NCI-H1092 (cell line): ENCODE measurements at places on chromosomes 7 and 10.
A peak's percentile ranks its signal among the peaks of the same experiment; 100 is the strongest.

GRCh38 chr10:128306966-128307365, 180.7 kb upstream of the MKI67 start:
- no peak for DNase-seq

- peak; percentile 65 for DNase-seq
Observed at GRCh38 chr10:86545101-86545500, 23.5 kb upstream of the WAPL start.

GRCh38 chr7:51279391-51280023, 37.1 kb downstream of the COBL start:
- DNase-seq, result no peak

GRCh38 chr7:1220977-1221745, 11.5 kb upstream of the UNCX start:
- no peak for DNase-seq

- no peak for DNase-seq
Observed at GRCh38 chr7:77282897-77283296, 83.3 kb upstream of the FGL2 start.

DNA sequence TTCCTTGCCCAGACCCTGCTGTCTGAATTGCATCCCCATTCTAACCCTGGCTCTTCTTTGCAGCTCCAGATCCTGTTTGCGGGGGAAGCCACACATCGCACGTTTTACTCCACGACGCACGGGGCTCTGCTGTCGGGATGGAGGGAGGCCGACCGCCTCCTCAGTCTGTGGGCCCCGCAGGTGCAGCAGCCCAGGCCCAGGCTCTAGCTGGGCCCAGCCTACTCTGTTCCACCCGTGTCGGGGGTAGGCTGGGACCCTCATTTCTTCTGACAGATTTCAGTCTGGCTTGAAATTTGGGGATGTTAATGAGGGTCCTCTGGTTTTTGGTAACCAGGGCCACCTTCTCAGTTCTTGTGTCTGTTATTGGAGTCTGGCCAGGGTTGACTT, 2.7 kb upstream of the MTG1 start:
- no peak for DNase-seq

GRCh38 chr10:25288181-25288580, 113.4 kb downstream of the GPR158 start:
- no peak for DNase-seq

DNA sequence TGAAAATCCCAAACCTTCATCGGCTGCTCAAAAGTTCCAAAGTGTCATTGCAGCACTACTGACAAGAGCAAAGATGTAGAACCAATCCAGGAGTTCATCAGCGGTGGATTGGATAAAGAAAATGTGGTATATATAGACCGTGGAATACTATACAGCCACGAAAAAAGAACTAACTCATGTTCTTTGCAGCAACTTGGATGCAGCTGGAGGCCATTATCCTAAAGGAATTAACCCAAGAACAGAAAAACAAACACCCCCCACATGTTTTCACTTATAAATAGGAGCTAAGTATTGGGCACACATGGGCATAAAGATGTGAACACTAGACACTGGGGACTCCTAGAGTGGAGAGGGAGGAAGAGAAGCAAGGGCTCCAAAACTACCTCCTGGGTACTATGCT, 31.6 kb downstream of the PHYH start:
- DNase-seq, result no peak

DNA sequence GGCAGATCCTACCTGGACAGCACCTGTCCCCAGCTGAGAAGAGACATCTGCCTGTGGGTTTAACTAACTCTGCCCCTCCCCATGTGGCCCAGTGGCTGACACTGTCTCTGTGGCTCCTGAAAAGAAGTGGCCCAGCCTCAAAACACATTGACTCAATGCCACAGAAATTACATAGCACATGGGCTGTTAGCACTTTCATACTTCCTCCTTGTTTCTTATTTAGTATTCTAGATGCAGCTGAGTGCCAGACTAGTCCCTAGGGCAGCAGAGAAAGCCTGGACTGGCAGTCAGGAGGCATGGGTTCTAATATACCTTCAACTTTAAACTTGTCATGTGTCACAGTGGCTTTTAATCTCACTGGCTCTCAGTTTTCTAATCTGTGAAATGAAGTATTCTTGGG, 171.0 kb downstream of the TRIL start:
- DNase-seq, result no peak

GRCh38 chr7:105250706-105251105, 138.0 kb downstream of the SRPK2 start:
- no peak for DNase-seq

DNA sequence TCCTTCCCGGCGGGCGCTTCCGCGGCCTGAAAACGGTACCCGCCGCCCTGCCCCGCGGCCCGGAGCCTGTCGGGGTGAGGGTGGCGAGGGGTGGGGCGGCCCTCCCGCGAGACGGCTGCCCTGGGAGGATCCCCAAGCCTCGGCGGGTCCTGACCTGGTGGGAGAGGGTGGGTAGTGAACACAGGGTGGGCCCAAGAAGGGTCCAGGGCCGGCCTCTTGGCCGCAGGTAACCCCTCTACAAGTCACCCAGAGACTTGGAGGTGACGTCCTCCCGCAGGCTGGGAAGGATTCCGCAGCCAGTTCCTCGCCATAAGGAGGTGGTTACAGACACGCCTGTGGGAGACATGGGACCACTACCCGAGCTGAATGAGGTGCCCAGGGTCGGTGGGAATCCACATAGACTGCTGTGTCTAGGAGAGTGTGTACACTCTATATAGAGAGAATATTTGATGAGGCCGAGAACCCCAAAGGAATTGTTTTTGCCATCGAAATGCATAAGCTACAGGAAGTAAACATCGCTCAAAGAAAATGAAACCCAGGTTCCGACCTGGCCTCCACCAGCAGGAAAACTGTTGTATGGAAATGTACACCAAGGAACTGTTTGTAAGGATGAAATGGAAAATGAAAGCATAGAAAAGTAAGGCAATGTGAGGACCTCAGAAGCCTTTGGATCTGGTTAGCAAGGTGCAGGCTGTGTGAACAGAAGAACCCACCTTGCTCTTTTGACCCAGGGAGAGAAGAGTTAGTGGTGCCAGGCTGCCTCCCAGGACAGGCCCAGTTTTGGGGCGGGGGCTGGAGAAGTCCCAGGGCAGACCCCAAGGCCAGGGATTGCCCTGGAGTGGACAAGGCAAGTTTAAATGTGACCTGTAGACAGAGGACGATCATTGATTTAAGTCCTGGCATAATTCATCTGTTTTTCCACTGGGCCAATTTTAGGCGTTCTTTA, 659 bp downstream of the OPTN start:
- no peak for DNase-seq

GRCh38 chr10:95447685-95448084, 113.5 kb downstream of the SORBS1 start:
- peak; percentile 19 for DNase-seq

DNA sequence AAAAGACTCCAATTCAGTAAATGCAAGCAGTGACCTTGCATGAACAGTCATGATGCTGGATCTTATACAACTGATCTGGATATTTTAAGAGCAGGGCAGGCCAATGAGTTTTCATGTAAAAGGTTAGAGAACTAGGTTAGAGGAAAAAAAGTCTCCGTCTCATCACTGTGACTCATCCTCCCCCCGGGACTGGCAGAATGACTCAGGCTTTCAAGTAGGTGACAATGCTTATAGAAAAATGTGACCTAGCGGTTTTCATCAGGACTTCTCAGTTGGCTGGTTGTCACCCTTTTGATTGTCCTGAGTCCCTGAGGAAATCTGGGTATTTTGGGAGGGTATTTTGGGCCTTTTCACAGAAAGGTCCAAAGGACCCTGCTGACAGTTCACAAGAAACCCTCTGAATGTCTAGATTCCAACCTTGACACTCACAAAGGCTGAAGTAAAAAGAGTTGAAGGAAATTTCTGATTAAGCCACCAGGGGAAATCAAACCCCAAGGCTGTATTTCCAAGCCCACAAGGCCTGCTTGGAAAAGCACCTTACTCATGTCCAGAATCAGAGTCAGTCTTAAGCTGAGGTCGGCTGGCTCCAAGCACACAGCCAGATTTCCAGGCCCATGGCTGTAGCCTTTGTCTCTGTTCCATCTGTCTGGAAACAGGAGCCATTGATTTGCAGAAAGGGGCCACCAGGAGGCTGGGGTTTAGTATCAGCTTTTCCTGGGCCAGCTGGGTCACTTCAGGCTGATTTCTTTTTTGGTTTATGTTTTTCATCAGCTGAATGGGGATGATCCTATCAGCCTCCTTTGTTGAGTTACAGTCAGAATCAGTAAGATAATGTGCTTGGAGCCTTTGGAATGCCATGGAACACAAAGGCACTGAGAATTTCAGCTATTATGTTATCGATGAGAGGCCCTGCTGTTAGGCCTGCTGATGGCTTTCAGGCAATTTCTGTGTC, 226.4 kb upstream of the HABP2 start:
- no peak for DNase-seq

- DNase-seq, result no peak
Observed at GRCh38 chr10:85003083-85003482, 674.7 kb downstream of the CCSER2 start.

DNA sequence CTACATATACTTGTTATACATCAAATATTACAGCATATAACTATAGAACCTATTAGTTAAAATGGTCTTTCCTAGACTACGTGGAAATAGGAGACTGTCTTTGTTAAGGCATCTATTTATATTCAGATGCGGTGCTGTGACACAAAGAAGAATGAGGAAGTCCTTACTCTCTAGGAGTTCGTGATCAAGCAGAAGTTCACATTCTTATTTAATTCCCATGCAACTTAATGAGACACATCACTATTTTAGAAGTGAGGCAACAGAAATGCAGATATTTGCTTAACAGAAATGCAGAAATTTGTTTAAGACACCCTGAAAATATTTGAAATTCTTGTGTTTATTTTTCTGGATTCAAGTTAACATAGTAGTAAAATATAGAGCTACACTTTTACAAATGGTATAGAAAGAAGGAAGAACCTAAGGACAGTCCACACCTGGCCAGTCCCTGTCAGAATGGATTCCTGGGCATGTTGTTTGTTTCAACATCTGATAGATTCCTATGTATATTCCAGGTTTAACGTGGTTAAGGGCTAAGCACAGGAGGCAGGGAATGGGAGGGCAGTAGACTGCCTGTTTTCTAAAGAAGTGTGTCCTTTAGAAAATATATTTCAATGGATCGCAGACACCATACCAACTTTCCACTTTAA, 70.6 kb upstream of the NXPH1 start:
- DNase-seq, result no peak

GRCh38 chr7:96131525-96131924, 190.4 kb downstream of the SLC25A13 start:
- no peak for DNase-seq

- no peak for DNase-seq
Observed at GRCh38 chr10:28082316-28082715, 83.4 kb upstream of the ODAD2 start.

DNA sequence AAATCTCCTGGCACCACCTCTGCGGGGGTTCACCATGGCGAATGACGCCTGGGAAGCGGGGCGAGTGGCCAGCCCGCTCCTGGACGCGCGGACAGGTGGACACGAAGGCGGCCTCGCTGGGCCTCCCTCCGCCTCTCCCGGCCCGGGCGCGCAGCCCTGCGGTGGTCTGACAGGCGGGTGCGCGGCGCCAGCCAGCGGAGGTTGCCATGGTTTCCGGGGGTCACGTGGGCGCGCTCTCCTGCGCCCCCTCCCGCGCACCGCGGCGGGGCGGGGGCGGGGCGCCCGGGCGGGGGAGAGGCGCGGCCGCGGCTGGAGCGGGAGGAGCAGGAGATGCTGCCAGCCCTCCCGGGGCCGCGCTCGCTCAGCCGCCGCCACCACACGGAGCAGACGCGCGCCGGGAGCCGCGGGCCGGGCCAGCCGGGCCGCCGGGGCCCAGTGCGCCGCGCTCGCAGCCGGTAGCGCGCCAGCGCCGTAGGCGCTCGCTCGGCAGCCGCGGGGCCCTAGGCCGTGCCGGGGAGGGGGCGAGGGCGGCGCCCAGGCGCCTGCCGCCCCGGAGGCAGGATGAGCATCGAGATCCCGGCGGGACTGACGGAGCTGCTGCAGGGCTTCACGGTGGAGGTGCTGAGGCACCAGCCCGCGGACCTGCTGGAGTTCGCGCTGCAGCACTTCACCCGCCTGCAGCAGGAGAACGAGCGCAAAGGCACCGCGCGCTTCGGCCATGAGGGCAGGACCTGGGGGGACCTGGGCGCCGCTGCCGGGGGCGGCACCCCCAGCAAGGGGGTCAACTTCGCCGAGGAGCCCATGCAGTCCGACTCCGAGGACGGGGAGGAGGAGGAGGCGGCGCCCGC, at the start of gene PRKAR2B:
Gene PRKAR2B, plus strand, starts transcription at position 359 of the 848 bp plus-strand sequence. Its CDS starts 203 bp downstream, at position 562.
- peak; percentile 87 for DNase-seq

GRCh38 chr10:110208614-110209453, 1.4 kb downstream of the MXI1 start:
- DNase-seq, result no peak

- no peak for DNase-seq
Observed at GRCh38 chr10:62860946-62861345, 44.8 kb upstream of the EGR2 start.
